EH (cell line): ENCODE measurements at places on chromosomes 5 and 9.
A peak's percentile ranks its signal among the peaks of the same experiment; 100 is the strongest.

GRCh38 chr9:98081477-98082219 lies 25.1 kb downstream of the NANS start:
- peak; percentile 73 for DNase-seq

DNA sequence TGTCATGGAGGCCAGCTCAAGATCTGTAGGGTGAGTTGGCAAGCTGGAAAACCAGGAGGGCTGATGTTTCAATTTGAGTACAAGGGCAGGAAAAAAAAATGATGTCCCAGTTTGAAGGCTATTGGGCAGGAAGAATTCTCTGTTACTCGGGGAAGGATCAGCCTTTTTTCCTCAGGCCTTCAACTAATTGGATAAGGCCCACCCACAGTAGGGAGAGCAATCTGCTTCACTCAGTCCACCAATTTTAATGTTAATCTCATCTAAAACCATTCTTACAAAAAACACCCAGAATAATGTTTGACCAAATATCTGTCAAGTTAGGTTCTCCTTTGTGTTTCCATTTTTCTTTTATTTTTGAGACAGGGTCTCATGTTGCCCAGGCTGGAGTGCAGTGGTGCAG lies 382.4 kb downstream of the ARRDC3 start:
- DNase-seq: no peak

DNA sequence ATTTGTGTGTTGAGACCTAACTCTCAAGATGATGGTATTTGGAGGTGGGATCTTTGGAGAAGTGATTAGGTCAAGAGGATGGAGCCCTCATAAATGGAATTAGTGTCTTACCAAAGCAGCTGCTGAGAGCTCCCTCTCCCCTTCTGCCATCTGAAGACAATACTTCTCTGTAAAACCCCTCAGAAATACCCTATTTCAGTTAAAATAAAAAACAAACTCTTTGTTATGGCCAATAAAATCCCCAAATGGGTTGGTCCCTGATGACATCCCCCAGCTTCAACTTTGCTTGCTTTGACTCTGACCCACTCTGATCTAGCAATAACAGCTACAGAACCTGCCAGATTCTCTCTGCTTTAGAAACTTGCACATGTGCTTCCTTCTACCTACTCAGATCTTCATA lies 100.9 kb downstream of the SNCAIP start:
- no peak for DNase-seq

GRCh38 chr5:149420545-149421371 lies 41.7 kb upstream of the IL17B start:
- DNase-seq: peak; percentile 86

- no peak for DNase-seq
Observed at GRCh38 chr5:23579566-23579965, 72.2 kb downstream of the PRDM9 start.

DNA sequence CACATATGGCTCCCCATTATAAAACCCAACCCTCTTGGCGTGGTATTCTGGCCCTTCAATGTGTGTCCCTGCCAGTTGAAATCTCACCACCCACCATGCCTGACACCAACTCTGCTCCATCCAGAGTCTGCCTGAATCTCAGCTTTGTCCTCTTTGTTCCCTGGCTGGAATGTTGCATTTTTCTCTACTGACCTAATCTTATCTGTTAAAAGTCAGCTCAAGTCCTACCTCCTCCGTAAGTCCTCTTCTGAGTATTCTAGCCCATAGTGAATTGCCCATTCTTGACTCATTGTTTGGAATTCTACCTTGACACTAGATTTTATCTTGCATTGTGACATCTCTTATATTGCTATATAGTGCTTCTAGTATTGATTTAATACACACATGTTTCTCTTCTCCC lies 207.1 kb upstream of the VLDLR start:
- DNase-seq: peak; percentile 79

DNA sequence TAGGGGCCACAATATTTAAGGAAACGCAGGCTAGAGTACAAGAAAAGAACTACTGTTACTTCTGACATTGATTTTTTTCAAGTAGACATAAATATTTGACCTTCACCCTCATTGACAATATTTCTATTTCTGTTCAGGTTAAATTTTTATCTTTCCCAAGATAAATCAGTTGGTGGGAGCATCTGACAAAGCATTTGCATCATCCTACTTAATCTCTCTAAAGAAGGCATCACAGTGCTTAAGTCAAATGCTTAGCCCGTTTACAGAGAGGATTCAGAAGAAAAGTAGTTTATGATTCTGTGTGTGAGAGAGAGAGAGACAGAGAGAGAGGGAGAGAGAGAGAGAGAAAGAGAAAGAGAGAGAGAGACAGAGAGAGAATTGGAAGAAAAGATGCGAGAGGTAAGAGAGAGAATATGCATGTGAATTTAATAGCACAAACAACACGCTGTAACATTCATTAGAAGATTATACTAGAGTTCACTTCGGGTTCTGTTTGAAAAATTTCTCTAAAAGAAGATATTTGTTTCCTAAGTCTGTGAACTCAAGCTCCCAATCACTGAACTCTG lies 1093.3 kb upstream of the CDH6 start:
- no peak for DNase-seq

DNA sequence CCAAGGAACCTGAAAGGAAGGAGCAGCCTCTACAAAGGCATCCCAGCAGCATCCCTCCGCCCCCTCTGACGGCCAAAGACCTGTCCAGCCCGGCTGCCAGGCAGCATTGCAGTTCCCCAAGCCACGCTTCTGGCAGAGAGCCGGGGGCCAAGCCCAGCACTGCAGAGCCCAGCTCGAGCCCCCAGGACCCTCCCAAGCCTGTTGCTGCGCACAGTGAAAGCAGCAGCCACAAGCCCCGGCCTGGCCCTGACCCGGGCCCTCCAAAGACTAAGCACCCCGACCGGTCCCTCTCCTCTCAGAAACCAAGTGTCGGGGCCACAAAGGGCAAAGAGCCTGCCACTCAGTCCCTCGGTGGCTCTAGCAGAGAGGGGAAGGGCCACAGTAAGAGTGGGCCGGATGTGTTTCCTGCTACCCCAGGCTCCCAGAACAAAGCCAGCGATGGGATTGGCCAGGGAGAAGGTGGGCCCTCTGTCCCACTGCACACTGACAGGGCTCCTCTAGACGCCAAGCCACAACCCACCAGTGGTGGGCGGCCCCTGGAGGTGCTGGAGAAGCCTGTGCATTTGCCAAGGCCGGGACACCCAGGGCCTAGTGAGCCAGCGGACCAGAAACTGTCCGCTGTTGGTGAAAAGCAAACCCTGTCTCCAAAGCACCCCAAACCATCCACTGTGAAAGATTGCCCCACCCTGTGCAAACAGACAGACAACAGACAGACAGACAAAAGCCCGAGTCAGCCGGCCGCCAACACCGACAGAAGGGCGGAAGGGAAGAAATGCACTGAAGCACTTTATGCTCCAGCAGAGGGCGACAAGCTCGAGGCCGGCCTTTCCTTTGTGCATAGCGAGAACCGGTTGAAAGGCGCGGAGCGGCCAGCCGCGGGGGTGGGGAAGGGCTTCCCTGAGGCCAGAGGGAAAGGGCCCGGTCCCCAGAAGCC lies 30.8 kb downstream of the CD180 start:
- peak; percentile 41 for DNase-seq

- no peak for DNase-seq
Observed at GRCh38 chr9:99373912-99374311, 151.8 kb downstream of the SEC61B start.

DNA sequence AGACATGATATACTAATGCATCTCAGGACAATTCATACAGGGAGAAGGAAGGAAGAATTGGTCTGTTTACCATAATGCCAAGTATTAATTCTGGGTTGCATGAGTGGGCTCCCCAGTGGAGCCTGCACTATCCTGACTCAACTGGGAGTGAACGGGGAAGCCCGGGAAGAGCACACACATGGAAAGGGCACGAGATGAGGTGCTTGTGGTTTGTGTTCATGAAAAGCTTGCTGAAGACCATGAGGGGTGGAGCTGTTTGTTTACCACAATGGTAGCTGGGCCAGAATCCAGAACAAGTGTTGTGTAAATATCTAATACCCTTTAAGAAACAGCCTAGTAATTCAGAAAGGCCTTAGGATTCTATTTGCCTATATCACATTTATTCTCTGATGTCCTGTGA lies 44.6 kb downstream of the POC5 start:
- DNase-seq: no peak

DNA sequence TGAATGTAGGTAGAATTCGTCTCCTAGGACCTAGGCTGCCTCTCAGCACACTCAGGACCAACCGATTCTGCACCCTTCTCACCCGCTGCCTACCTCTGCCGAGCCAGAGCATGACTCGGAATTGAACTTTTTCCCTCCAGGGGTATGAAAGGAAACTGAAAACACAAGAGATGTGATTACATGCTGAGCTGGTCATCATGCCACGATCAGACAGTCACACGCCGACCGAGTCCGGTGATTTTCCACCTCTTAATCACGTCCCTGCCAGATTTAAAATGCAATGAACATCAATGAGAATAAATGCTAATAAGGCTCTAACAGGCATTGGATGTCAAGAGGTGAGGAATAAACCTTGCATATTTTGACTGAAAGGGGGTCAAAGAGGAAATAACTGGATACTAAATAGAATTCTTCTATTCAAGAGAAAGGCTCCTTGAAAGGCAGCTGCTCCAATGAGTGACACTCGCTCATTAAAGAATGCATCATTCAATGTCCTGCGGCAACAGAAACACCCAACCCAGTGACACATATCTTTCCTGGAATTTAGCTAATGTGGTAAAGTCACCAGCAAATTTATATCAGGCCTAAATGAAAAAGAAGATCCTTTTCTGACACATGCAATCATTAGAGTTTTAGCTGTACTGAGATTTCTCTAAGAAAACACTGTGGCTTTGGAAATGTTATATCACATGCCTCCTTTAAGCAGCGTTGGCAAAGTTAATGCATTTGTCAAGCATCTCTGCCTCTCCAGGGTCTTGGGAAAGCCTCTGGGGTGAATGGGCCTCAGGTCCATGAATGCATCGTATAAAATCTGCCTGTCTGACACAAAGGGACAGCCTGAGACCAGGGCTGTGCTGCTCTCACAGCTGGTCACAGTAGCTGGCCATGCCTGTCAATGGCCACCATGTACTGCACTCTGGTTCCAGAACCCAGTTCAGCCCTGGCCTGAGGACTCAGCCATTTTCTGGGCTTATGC lies 128.7 kb downstream of the SPOCK1 start:
- peak; percentile 95 for DNase-seq
